ENCODE measurements at places on chromosomes 1 and 21. TPM values are rescaled to one million over a fixed set of nuclear protein-coding genes. Genes with fewer than 3 reads are reported as not detected.

The RHD gene
- not detected for total RNA-seq

The CA6 gene
- total RNA-seq = not detected

The FAM43B gene
- total RNA-seq = 4.3 TPM

The SPRR2E gene
- not detected for total RNA-seq

The RHOU gene
- 17.2 TPM for total RNA-seq

The TCHH gene
- total RNA-seq = 0.33 TPM

The CRYAA gene
- 0.18 TPM for total RNA-seq

The NCF2 gene
- 2.7 TPM for total RNA-seq

The CFHR2 gene
- not detected for total RNA-seq

The MRPL20 gene
- 122 TPM for total RNA-seq

The OPTC gene
- total RNA-seq = not detected

The CD1B gene
- not detected for total RNA-seq

The DMRTA2 gene
- 0.06 TPM for total RNA-seq

The BSND gene
- total RNA-seq = not detected

The HPDL gene
- total RNA-seq = 2.7 TPM

The HMCN1 gene
- 0.02 TPM for total RNA-seq

The GALE gene
- 65.1 TPM for total RNA-seq

The ADPRS gene
- 27.8 TPM for total RNA-seq

The ORC1 gene
- total RNA-seq = 23.7 TPM

The NR5A2 gene
- 3.9 TPM for total RNA-seq

The USH2A gene
- under 0.01 TPM for total RNA-seq

The SELP gene
- not detected for total RNA-seq

The CNTN2 gene
- total RNA-seq = 0.07 TPM

The LMX1A gene
- not detected for total RNA-seq

The FMO4 gene
- 0.51 TPM for total RNA-seq

The KLHDC9 gene
- 1.5 TPM for total RNA-seq

The KIF21B gene
- total RNA-seq = 2.1 TPM

The S100A3 gene
- 123 TPM for total RNA-seq

The GPR52 gene
- not detected for total RNA-seq

The SLC6A17 gene
- 5.3 TPM for total RNA-seq

The KISS1 gene
- 0.24 TPM for total RNA-seq

The CFAP107 gene
- not detected for total RNA-seq

The VSIG8 gene
- total RNA-seq = not detected

The FCRL2 gene
- total RNA-seq = not detected

The KRTAP6-2 gene
- total RNA-seq = not detected

The BTBD19 gene
- total RNA-seq = 2.6 TPM

The RNU1-1 gene
- not detected for total RNA-seq

The CTPS1 gene
- total RNA-seq = 85.3 TPM

The OR6K3 gene
- total RNA-seq = not detected

The HHIPL2 gene
- 10.2 TPM for total RNA-seq

The MAGI3 gene
- 4.4 TPM for total RNA-seq

The LCE1F gene
- not detected for total RNA-seq

The MR1 gene
- 6.6 TPM for total RNA-seq

The CADM3 gene
- 0.23 TPM for total RNA-seq

The LCE2B gene
- total RNA-seq = not detected

The TTC22 gene
- not detected for total RNA-seq

The CLCA1 gene
- not detected for total RNA-seq

The HTR6 gene
- total RNA-seq = 0.19 TPM

The DYNLT5 gene
- total RNA-seq = not detected

The IL6R gene
- 25.5 TPM for total RNA-seq

Measured in A549 treated with dexamethasone at 1 μM for 4 hours (cell line).